NCI-H146 (cell line): ENCODE measurements at places on chromosomes 3 and 15.
A peak's percentile ranks its signal among the peaks of the same experiment; 100 is the strongest.

- peak; percentile 17 for DNase-seq
Measured at GRCh38 chr15:27017168-27017809, 46.3 kb downstream of the GABRG3 start.

- DNase-seq = no peak
Measured at GRCh38 chr15:68567345-68567744, 11.4 kb upstream of the CORO2B start.

- DNase-seq = no peak
Measured at GRCh38 chr15:72840114-72840513, 56.6 kb upstream of the ADPGK start.

GRCh38 chr15:57578288-57578900 is 13.3 kb upstream of the MYZAP start:
- DNase-seq = no peak

DNA sequence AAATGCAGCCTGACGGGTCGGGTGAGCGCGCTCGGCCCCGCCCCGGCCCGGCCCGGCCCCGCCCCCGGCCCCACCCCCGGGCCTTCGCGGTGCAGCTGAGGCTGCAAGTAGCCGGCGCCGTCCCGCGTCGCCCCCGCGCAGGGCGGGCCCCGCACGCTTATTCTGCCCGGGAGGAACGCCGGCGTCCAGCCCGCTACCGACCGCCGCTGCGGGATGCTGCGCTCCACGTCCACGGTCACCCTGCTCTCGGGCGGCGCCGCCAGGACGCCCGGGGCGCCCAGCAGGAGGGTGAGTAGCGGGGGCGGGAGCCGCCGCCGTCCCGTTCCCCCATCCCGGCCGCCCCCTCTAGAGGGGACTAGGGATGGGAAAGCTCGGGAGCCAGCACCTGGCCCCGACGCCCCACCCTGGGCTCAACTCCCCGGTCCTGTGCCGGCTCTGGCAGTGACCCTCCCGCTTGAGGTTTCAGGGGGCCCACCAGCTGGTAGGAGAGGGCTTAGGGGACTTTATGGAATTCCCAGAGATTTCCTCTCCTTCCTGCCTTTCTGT is at the start of gene MYZAP:
TSS of gene MYZAP (plus strand) at position 83 of the 546 bp plus-strand sequence. CDS start at position 214, 131 bp downstream.
- peak; percentile 36 for DNase-seq

- DNase-seq = no peak
Measured at GRCh38 chr3:191428177-191428576, 32.8 kb upstream of the PYDC2 start.

DNA sequence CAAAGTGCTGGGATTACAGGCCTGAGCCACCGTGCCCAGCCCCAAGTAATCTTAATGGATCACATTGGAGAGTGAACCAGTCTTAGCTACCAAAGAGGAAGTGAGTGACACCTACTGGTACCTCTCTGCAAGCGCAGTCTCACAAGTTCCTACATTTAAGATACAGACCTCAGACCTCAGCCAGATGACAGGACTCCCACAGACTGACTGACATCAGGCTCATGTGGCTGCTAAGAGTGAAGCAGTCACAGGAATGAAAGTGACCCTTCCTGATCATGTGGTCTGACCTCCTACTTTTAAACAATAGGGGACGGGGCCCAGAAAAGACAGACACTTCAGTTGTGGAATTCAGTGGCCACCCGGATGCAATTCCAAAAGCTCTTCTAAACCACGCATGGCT is 36.3 kb upstream of the GNB5 start:
- DNase-seq = peak; percentile 64

GRCh38 chr3:13261104-13261830 is 158.9 kb downstream of the NUP210 start:
- DNase-seq = no peak

- peak; percentile 73 for DNase-seq
Measured at GRCh38 chr3:190696777-190697501, 165.6 kb downstream of the GMNC start.

GRCh38 chr3:20080956-20081554 is 40.8 kb downstream of the KAT2B start:
- DNase-seq = peak; percentile 81

DNA sequence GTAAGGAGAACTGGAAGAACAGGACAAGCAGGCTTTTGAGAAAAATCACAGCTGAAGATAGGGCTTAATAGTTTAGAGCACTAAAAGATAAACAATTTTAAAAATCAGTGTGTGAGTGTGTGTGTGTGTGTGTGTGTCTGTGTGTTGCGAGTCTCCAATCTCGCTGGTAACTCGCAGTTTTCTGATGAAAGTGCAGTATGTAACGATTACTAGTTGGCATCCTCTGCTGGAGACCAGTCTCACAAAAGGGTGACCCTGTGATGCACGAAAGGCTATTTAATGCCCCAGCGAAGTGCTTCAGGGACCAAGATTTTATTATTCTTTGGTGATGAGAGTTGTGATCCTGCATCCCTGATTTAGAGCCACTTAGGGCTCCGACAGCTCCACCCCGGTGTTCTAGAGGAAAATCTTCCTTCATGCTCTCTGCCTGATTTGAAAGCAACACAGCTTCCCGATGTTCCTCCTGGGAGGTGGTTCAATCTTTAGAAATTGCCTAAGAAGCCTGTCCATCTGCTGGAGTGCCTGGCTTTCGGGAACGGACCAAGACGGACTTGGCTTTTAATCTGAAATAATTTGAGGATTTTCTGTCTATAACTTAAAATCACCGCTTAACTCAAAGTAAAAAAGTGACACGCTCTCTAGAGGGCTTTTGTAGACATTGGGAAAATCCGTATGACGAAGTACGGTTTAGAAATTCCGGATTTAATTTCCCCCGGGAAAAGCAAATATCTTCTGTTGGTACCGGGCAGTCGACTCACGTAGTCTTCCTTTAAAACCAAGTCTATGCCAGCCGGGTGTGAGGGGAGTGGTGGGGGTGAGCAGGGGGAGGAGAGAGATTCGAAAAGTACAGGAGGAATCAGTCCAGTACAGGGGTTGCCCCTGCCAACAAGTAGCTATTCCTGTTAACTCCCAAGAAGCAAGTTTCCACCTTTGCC is 1.1 kb upstream of the ALCAM start:
- peak; percentile 94 for DNase-seq

DNA sequence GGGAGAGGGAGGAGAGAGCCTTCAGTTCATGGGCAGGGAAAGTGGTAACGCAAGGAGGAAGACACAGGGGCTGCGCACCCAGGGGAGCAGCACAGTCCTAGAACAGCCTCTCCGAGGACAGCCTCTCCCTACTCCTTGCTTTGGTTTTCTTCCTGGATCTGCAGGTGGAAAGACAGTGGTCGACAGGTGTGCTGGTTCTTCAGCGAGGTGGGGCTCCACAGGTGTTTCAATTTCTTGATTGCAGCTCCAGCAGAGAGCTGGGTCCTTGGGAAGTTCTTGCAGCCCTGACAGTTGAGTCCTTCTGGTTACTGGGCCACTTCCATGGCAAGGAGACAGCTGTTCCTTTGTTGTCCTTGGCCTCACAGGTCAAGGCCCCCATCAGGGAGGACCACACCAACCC is 220.7 kb upstream of the NR2F2 start:
- no peak for DNase-seq

DNA sequence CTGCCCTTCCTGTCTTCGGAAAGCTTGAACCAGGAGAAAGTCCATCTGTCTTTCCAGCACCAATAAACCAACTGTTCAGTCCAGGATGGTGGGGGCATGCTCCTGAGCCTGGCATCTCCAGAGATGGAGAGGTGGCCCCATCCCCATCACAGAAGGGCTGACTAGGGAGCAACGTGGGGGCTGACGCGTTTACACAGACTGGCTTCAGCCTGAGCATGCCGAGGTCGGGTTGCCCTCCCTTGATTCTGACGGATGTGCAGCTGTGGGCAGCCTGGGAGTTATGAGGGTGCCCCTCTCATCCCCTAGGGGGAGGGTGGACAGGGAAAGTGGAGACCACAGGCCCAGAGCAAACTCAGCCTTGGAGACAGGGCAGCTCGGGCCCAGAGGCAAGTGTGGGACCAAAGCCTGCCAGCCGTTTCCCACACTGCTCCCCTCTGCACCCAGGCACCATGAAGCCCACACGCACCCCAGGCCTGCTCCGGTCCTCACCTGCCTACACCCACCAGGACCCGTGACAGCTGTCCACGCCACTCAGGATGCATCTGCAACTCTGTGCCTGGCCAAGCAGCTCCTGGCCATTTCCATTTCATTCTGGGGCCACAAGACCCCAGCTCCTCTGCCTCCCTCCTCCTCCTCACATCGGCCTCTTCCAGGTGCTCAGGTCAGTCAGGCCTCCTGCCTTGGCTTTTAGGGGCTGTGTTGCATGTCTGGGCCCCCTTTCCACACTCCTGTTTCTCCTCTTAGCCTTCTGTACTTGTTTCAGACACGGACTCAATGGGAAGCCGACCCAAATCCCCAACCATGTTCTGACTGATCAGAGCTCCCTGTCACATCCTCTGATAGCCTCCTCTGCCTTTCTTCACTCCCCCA is 48.2 kb upstream of the SLC41A3 start:
- no peak for DNase-seq

DNA sequence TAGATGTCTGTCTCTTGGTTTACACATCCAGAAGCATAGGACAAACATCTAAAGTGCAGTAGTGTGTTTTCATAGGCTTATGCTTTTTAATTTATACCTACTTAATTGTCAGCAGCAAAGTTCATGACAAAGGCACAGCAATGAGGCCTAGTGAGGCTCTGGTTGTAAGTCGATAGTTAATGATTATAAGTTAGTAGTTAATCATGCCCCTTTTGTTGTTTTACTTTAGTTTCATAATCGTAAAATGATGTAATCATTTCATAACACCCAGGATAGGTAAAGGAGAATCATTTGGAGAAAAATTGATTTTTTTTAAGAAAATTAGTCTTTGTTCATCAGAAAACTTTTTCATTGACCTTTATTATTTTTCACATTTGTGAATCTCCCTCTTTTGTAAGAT is 351.9 kb downstream of the LSAMP start:
- no peak for DNase-seq

- no peak for DNase-seq
Measured at GRCh38 chr15:92915766-92916435, 15.8 kb downstream of the CHD2 start.

- no peak for DNase-seq
Measured at GRCh38 chr3:5022966-5023776, 43.9 kb downstream of the BHLHE40 start.

- DNase-seq = no peak
Measured at GRCh38 chr3:183182732-183183610, 20.4 kb upstream of the LAMP3 start.

- no peak for DNase-seq
Measured at GRCh38 chr3:122357828-122358702, 25.0 kb downstream of the MIX23 start.

GRCh38 chr15:55741833-55742497 is 987 bp downstream of the PRTG start:
- no peak for DNase-seq

DNA sequence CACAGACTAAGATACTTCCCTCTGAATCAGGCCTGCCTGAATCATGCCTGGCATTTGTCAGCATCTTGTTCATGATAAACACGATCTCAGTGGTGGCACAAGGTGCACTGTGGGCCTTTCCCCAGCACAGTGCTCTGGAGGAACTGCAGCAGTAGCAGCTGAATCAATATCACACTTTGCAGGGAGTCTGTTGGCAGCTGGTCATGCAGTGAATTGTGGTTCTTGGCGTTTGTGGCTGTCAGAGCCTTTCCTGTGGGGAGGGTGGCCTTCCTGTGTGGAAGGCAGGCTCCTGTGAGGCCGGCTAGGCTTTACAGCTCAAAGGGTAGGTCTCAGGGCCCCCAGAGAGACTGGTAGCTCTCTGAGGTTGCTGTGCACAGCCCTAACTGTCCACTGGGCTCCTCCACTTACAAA is 54.4 kb upstream of the TLE3 start:
- DNase-seq = peak; percentile 87

DNA sequence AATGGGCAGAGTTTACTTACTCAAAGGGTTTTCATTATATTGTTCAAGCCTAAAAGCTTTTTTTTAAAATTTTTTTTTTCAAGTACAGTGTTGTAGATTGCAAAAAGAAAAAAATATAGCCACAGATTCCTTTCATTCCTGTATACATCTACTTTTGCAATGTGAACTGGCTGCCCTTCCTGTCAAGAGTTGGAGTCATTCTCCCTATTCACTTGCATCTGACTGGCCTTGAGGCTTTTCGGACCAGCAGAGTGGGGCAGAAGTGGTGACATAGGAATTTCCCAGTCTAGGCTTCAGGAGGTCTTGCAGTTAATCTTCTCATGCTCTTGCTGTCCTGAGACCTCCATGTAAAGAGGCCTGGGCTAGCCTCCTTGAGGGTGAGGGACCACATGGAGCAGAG is 218.3 kb upstream of the CFAP20DC start:
- DNase-seq = no peak

- no peak for DNase-seq
Measured at GRCh38 chr3:50297896-50298725, 1.1 kb downstream of the HYAL3 start.

DNA sequence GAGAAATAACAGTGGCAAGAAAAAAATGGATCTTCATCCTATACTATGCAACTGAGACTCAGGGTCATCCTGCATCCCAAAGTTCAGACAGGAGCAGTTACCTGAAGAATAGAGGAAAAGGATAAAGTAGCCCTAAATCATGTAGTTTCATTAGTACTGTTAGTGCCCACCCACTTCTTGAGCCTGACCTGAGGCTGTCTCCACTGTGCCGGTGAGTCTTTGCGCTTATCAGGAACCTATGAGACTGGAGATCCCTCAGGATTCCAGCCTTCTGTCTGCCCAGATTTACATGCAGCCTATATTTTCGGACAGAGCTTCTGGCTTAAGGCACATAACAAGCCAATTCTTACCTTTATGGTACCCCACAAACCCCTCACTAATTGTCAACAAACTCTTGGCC is 791.6 kb downstream of the ROBO1 start:
- DNase-seq = no peak

DNA sequence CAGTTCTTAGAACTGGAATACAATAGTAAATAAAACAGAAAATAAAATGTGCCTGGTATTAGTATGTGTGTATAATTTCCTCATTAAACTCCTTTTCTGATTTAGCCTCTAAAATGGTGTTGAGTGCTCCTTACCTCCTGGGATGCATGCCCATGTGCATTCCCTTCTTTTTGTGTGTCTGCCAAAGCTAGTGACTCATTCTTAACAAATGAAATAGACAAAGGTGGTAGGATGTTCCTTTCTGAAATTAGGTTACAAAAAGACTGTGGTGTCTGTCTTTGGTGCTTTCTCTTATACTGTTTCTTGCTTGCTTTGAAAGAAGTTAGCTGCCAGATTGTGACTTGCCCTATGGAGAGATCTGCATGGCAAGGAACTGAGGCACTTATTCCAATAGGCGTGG is 623.7 kb downstream of the GRM7 start:
- no peak for DNase-seq

GRCh38 chr15:44157679-44158078 is 37.4 kb downstream of the FRMD5 start:
- no peak for DNase-seq

- DNase-seq = no peak
Measured at GRCh38 chr15:58229297-58229768, 91.2 kb downstream of the AQP9 start.

GRCh38 chr3:36393563-36393962 is 13.3 kb downstream of the STAC start:
- DNase-seq = no peak

DNA sequence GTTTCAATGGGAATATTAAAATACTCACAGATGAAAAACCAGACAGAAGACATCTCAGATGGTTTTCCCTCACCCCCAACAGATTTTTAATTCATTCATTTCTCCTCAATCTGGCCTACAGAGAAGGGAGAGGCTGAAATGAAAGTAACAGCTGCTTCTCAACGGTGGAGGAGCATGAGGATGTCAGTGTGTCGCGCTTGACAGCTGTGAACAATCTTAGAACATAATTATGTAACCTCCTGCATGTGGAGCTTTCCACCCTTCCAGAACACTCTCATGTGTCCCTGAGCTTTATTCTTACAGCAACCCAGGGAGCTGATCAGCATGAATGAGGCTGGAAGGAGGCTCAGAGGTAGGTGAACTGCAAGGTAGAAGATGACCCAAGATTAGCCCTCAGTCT is 52.7 kb downstream of the MB21D2 start:
- no peak for DNase-seq
